ENCODE measurements at places on chromosomes 6 and 20.

GRCh38 chr20:38812709-38813573 lies 7.4 kb downstream of the PPP1R16B start:
- no peak for DNase-seq

GRCh38 chr6:168277274-168277669 lies 42.3 kb downstream of the DACT2 start:
- no peak for DNase-seq

DNA sequence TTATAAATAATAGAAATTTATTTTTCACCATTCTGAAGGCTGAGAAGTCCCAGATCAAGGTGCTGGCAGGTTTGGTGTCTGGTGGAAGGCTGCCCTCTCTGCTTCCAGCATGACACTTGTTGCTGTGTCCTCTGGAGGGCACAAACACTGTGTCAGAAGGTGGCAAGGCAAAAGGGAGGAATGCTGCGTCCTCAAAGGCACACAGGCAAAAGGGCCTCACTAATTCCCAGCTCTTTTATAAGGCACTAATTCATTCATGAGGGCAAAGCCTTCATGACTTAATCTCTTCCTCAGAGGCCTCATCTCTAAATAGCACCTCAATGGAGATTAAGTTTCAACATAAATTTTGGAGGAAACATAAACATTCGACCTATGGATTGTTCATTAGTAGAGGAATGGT lies 209.5 kb upstream of the SMLR1 start:
- DNase-seq, result no peak

GRCh38 chr6:52138284-52138683 lies 47.9 kb upstream of the IL17A start:
- DNase-seq, result no peak

DNA sequence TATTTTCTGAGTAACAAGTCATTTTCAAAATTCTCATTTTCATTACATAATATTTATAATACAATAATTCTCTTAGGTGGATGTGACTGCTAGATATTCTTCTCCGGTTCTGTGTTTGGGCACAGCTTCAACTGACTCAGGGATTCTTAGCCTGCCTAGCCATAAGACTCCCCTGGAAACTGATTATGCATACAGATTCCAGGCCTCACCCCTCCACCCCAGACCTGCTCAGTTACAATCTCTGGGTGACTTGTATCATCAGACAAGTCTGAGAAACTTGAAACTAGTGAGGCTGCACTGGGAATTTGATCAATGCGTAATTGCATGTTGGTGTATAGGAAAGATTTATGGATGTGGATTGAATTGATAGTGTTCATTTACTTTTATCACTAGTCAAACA lies 25.4 kb downstream of the FLRT3 start:
- DNase-seq, result no peak

GRCh38 chr20:50379049-50379990 lies 130.9 kb upstream of the PTPN1 start:
- no peak for DNase-seq

GRCh38 chr20:25750765-25751696 lies 54.4 kb upstream of the ZNF337 start:
- DNase-seq, result no peak

DNA sequence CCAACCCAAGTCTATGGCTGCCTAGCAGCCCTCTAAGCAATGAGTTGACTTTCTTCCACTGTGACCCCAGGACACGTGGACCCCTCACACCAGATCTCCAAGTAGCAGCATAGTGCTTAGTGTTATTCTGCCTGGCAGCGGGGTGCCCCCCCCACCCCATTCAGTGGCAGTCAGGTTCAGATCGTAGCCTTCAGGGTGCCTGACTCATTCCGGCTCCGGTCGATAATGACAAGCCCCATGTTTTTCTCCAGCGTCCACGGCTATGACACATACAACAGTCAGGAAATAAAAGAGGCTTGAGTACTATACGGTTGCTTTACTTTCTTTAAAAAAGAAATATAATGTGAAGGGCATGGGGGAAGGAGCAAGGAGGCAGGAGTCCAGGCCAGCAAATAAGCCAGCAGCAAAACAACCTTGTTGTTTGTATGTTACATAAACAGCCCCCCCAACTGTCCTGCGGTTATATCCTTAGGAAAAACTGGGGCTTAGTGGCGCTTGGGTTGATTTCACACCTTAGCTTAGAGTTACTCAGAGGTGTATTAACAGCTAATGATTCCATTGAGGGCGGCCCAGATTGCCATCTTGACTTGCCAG lies 23.1 kb downstream of the GNAS start:
- DNase-seq, result peak; percentile 26

- no peak for DNase-seq
Observed at GRCh38 chr6:43178951-43179830, 2.8 kb upstream of the CUL9 start.

GRCh38 chr20:41272339-41272738 lies 45.2 kb downstream of the ZHX3 start:
- DNase-seq, result no peak

DNA sequence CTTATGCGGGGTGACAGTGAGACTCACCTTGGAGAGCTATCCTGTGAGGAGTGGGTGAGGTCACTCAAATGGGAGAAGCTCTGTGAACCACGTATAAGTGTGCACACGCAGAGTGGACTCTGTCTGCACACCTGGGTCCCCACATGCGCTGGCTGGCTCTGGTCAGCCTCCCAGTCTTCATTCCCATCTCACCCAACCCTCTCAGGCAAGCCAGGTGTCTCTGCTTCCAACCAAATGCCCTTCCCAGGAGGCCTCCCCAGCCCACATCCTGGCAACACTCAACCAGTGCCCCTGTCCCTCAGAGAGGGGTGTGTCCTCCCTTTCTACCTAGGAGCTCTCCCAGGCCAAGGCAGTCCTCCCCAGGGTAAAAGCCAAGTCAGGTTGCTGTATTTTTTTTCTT lies 8.0 kb upstream of the PI16 start:
- no peak for DNase-seq

- no peak for DNase-seq
Observed at GRCh38 chr6:11812951-11813350, 34.3 kb upstream of the ADTRP start.

DNA sequence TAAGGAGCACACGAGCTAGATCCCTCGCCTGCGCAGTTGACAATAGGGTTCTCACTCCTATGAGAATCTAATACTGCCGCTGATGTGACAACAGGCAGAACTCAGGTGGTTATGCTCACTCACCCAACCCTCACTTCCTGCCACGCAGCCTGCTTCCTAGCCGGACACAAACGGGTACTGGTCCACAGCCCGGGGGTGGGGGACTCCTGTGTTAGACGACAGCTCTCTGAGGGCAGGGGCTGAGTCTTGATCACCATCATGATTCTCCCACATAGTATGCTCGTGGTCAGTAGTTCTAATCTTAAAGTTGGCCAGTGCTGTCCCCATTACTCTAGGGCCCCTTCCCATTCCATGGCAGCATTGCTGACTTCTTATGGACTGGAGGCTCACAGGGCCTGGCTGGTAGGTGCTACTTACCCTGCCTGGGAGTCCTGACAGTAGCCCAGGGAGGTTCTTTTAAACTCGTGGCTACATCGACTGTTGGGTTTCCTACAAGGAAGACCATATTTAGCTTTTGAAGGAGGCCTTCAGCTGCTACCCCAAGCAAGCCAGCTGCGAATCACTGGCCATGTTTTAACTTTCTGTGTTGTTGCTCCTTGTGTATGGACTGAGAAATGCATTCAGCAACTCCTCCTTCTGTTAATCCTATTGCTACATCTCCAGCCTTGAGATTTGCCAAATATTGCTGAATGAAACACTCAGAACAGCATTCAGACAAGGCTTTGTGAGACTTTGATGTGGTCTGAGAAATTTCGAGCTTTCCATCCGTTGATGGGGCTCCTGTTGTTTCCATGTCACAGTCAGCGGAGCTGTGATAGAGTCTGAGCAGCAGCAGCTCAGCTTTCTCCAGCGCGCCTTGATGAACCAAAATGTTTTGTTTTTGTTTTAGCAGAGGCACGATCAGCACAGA lies 300.3 kb downstream of the NRN1 start:
- DNase-seq, result no peak

DNA sequence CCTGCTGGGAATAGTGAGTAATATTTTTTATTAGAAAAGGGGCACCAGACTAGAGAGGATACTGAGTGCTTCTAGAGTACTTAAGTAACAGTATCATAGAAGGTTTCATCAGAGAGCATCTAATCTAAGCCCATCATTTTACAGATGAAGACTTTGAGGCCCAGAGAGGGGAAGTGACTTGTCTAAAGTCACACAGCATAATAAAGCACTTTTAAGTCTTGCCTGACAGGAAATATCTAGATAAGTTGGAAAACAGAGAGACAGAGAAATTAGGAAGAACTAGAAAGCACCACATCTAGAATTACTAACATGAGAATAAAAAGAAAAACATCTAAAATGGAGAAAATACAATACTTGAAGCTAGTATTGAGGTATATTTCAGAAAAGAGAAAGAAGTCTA lies 6.0 kb downstream of the HLA-DMA start:
- DNase-seq, result no peak

DNA sequence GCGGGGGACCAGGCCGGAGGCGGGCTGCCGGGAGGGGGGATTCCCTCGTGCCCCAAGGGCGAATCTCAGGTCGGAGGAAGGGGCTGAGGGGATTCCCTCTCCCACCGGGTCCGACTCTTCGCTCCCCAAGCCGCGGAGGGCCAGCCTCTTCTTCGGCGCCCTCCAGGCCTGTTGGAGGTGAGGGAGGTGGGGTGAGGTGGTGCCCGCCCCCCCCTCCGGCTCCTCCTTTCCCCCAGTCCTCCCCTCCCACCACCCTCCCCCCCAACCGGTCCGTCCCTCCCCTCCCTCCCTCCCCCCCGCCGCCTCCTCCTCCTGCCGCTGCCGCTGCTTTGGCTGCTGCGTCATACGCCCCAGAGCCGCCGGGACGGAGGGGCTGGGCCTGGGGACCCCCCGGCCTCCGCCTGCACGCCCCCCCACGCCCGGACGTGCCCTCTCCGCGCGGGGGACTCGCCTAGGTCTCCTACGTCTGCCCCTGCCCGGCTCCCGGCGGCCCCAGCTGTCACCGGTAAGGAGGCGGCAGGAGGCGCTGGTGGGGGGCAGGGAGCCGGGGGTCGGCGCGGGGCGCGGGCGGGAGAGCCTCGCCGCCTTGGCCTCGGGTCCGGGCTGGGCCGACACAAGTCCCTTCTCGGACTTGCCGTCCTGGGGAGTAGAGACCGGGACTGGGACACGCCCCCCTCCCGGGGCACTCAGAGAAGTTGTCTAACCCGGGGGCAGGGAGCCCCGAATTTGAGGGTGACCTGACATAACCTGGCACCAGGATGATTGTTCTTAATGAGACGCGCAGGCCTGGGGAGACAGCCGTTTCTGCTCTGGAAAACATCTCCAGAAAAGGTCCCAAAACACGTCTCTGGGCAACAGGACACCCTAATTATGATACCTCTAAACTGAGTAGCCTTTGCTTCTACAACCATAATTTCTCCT lies at the start of gene PHF1:
Gene PHF1 (plus strand): TSS at position 304 of the 921 bp plus-strand sequence. CDS start 1,250 bp downstream, outside the sequence.
- peak; percentile 88 for DNase-seq

DNA sequence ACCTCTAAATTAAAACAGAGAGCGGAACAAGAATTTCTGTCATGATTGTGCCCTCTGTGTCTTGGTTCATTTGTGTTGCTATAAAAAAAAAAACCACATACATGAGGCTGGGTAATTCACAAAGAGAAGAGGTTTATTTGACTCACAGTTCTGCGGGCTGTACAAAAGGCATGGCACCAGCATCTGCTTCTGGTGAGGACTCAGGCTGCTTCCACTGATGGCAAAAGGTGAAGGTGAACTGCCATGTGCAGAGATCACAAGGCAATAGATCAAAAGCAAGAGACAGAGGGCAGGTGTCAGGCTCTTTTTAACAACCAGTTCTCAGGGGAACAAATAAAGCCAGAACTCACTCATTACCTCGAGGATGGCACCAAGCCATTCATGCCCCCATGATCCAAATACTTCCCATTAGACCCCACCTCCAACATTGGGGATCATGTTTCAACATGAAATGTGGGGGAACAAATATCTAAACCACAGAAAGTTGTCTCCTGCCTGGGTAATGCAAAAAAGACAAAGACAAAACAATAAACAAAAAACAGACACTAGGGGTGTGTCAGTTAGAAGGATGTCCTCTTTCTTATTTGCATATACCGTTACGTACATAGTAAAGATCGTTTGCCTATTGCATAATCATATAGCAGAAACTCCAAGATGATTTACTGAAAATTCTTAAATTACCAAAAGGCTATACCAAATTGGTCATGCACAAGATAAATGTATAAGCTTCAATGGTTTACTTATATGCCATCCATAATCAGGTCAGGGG lies 17.0 kb downstream of the SERPINB9 start:
- no peak for DNase-seq

DNA sequence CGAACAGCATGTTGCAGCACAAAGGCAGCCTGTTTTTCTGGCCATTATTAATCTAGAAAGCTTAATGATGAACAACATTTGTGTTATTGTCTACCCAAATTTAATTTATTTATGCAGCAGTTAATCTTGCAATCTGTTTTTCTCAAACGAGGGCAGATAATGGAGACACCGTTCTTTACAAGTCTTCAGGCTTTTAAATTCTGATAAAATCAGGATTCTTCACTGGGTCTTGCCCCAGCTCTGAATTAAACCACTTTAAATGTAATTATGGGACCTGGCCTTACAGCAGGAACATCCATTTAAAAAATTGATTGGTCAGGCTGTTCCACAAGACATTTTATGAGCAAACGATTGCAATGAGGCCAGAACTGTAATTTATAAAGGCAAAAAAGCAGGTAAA lies 26.5 kb upstream of the INSM1 start:
- DNase-seq, result no peak

- no peak for DNase-seq
Observed at GRCh38 chr6:98944598-98945081, 3.1 kb downstream of the FBXL4 start.

- DNase-seq, result no peak
Observed at GRCh38 chr20:58851221-58851968, 693 bp upstream of the GNAS-AS1 start.

- DNase-seq, result no peak
Observed at GRCh38 chr6:16367571-16367970, 129.2 kb downstream of the GMPR start.

All from WERI-Rb-1 (cell line).